ENCODE measurements at places on chromosomes 16 and 17. TPM values are rescaled to one million over a fixed set of nuclear protein-coding genes. Genes with fewer than 3 reads are reported as not detected.
A peak's percentile ranks its signal among the peaks of the same experiment; 100 is the strongest.

GRCh38 chr16:16042076-16042475 lies 92.7 kb downstream of the ABCC1 start:
- DNase-seq: peak; percentile 65

GRCh38 chr17:71163813-71164122 lies 957.1 kb upstream of the SOX9 start:
- DNase-seq: no peak

DNA sequence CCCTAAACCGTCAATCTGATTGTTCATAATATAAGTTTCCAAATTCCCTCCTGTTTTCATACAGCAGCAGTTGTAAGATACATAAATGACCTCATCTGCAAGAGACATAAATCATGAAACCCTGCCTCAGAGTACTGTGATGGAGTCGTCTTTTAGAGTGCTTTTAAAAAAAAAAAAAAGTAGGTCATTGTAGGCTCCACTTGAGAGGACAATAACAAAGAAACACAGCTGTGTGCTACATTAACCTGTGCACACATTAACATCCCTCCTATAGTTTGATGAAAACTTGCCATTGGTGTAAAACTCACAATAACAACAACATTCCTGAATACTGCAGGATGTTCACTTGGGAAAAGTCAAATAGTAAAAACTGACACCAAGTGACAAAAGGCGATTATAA lies 56.5 kb downstream of the XPO6 start:
- DNase-seq: no peak

GRCh38 chr16:10949424-10949970 lies 5.1 kb downstream of the CLEC16A start:
- no peak for DNase-seq

DNA sequence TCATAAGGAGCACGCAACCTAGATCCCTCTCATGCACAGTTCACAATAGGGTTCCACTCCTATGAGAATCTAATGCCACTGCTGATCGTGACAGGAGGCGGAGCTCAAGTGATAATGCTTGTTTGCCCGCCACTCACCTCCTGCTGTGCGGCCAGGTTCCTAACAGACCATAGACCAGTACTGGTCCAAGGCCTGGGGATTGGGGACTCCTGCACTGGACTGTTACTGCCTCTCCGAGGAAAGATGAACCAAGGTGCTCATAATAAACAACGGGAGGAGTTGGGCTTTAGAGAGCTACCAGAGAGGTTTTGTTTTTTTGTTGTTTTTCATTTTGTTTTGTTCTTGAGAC lies 58.2 kb downstream of the TK2 start:
- DNase-seq: no peak

DNA sequence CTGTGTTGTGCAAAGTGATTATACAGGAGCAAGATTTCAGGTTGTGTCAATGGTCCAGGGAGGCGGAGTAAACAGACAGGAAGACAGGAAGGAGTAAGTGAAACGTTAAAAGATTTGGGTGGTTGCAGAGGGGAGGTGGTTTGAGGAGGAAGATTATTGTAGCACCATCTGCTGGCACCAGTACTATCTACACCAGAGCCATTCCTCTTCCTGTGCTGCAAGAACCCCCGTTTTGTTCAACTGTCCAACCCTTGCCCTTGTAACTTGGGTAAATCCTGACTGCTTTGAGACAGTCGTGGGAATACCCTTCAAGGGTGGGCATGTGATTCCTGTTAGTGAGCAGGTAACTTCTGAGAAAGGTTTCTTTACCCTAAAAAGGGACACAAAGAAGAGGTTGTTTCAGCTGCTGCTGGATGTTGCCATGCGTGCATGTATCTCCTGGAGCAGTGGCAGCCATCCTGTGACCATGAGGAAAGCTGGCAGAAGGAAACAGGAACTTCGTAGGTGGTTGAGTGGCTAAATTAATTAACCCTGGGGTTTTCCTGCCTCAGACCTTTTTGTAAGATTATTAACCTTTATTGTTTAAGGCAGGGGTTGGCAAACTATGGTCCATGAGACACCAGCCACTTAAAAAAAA lies 124.1 kb downstream of the PRKCA start:
- DNase-seq: no peak

DNA sequence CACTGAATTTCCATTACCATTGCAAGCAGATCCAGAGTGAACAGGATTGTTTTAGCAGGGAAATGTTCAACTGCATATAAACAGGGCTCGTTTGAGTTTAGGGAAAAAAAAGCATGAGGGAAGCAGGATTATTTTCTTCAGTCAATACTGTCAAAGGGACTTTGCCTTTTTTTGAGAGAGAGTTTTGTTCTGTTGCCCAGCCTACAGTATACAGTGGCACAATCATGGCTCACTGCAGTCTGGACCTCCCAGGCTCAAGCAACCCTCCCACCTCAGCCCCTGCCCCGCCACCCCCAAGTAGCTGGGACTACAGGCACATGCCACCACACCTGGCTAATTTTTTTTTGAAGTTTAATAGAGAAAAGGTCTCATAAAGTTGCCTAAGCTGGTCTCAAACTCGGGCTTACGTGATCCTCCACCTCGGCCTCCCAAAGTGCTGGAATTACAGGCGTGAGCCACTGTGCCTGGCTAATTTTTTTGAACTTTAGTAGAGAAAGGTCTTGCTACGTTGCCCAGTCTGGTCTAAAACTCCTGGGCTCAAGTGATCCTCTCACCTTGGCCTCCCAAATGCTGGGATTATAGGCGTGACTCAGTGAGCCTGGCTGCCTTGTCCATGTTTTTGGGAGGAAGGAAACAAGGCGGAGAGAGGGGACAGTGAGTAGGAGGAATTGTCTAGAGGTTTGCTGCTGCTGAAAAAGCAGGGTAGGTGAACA lies 14.8 kb downstream of the PKD1L3 start:
- DNase-seq: no peak

- no peak for DNase-seq
Measured at GRCh38 chr17:74163271-74163821, 40.1 kb upstream of the RPL38 start.

DNA sequence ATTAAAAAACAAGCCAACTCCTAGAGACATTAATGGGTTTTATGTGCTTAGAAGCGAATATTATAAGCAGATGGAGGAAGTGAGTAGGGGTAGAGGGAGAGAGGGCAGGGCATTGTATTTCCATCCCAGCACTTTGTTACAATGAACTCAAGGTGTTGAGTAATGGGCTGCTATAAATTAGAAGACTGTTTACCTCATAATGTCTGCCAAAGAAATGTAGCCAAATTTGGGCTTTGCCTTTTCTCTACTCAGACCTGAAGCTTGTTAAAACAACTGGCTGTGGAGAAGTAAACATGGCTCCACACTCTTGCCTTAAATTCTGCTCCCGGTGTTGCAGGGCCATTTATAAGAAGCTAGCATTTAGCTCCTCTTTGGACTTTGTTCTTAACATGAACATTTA lies 134.7 kb downstream of the PMP22 start:
- DNase-seq: no peak

DNA sequence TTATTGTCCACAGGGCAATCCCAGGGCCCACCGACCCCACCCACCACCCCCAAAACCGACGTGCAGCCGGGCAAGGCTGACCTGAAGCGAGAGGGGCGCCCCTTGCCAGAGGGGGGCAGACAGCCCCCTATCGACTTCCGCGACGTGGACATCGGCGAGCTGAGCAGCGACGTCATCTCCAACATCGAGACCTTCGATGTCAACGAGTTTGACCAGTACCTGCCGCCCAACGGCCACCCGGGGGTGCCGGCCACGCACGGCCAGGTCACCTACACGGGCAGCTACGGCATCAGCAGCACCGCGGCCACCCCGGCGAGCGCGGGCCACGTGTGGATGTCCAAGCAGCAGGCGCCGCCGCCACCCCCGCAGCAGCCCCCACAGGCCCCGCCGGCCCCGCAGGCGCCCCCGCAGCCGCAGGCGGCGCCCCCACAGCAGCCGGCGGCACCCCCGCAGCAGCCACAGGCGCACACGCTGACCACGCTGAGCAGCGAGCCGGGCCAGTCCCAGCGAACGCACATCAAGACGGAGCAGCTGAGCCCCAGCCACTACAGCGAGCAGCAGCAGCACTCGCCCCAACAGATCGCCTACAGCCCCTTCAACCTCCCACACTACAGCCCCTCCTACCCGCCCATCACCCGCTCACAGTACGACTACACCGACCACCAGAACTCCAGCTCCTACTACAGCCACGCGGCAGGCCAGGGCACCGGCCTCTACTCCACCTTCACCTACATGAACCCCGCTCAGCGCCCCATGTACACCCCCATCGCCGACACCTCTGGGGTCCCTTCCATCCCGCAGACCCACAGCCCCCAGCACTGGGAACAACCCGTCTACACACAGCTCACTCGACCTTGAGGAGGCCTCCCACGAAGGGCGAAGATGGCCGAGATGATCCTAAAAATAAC lies 3.0 kb downstream of the SOX9 start:
- DNase-seq: no peak

DNA sequence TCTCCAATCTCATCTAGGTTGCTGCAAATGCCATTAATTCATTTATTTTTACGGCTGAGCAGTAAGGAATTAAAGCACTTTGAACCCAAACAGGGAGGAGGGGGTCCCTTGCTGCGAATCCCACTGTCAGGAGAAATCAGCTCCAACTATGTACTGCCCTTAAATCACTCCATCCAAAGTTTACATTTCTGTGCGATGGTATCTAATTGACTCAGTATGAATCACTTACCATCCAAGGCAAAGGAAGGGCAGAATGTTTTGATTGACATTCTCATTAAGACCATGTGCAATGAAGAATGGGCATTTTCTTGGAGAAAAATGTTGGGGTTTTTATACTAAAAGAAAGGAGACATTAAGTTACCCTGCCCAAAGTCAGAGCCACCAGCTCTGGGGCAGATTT lies 47.7 kb upstream of the XYLT1 start:
- DNase-seq: no peak

DNA sequence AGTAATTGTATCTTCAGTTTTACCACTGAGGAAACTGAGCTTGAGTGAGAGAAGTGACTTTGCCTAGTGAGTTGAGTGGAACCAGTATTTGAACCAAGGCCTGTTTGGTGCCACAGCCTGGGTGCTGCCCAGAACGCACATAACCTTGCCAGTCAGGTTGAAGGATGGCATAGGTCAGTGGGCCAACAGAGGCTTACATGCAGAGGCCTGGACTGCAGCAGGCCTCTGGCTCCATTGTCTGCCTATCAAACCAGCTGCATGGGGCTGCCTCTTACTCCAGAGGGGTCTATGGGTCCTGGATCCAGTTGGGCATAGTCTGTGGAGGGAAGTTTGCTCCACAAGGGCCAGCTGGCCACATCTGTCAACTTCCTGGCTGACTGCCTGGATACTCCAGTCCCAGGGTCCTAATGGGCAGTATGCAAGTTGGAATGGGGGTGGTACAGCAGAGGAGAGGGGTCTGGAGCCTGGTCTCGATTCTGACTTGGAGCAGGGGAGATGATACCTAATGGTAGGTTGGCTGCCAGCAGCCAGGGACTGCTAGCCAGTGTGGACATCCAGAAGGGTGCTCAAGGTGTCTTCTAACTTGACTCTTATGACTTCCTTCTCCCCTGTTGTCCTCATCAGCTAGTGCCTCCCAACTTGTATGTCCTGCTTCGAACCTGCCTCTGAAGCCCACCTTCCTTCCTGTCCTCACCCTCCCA lies 11.1 kb upstream of the RNF112 start:
- DNase-seq: no peak

GRCh38 chr16:71296584-71297340 lies 7.6 kb upstream of the CMTR2 start:
- no peak for DNase-seq

DNA sequence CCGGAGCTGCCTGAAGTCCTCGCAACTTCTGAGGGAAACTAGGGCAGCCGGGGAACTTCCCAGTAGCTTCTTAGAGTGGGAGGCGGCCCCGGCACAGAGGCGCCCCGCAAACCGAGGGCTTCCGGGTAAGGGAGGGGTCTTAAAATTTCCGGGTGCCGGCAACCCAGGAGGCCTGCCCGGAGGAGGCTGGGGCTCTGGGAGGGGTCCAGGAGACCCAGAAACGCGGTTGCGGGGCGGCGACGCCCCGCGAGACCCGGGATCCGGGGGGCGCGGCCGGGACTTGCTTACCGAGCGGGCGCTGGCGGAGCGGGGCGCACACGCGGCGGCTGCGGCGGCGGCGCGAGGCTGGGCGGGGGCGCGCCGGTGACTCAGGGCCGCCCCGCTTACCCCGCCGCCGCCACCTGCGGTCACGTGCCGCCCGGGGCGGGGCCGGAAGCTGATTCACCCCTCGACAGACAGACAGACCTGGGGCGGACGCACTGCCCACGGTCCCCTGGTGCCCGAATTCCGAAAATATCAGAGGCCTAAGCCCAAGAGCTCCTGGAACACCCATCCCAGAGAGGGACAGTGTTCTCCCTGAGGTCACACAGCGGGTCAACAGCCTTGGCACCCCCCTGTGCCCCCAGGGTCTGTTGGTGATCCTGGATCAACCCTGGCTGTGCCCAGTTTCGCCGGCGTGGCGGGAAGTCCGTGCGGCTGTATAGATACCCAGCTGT lies at the start of gene FAM83G:
TSS of gene FAM83G (minus strand) at position 344 of the 716 bp plus-strand sequence. CDS start 723 bp downstream, outside the sequence.
- peak; percentile 86 for DNase-seq

GRCh38 chr16:24896439-24896838 lies 50.7 kb downstream of the SLC5A11 start:
- no peak for DNase-seq

GRCh38 chr17:76076765-76077583 lies 2.0 kb upstream of the ZACN start:
- DNase-seq: no peak

DNA sequence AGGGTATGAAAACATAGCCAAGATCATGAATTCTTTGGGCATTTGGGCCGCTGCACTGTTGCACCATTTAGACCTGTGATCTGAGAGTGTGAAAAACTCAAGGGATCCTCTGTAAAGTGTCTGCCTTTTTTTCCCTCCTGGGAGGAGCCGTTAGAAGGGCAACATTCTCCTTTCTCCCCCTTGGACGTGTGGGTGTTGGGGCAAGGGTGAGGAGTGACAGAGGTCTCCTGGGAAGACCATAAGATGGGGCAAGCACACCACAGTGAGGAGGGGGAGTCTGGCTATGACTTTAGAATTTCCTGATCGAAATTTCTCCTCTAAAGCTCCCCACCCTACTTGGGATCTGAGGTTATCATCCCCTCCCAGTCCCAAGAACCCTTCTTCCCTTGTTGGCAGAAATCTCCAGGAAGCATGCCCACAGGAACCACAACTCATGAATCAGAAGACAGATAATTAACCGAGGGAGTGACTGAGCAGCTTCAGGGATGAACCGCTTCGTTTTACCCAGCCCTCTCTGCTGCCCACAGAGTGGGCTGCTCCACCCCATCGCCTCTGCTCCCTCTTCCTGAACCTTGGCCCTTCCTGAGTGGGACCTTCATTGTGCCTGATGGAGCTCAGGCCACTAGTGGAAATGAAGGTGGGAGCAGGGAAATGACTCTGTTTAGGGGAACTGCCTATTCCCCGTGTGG lies 4.2 kb downstream of the ITGB3 start:
- no peak for DNase-seq

Gene ZNF205
- total RNA-seq: 7.0 TPM

Gene CA5A
- not detected for total RNA-seq

Gene NPIPA2
- 3.6 TPM for total RNA-seq

Gene SLFN13
- 7.5 TPM for total RNA-seq

Gene MAPT
- total RNA-seq: 24.0 TPM

Gene VAC14
- total RNA-seq: 20.2 TPM

Gene FAM20A
- total RNA-seq: 7.9 TPM

Gene QPRT
- 22.0 TPM for total RNA-seq
